ENCODE measurements at places on chromosomes 6 and 20. TPM values are rescaled to one million over a fixed set of nuclear protein-coding genes. Genes with fewer than 3 reads are reported as not detected.

GRCh38 chr6:119633461-119633860 lies 283.9 kb upstream of the MAN1A1 start:
- no peak for DNase-seq

GRCh38 chr6:16965689-16966088 lies 136.2 kb upstream of the STMND1 start:
- no peak for DNase-seq

GRCh38 chr20:48321271-48321670 lies 506.5 kb downstream of the PREX1 start:
- no peak for DNase-seq

DNA sequence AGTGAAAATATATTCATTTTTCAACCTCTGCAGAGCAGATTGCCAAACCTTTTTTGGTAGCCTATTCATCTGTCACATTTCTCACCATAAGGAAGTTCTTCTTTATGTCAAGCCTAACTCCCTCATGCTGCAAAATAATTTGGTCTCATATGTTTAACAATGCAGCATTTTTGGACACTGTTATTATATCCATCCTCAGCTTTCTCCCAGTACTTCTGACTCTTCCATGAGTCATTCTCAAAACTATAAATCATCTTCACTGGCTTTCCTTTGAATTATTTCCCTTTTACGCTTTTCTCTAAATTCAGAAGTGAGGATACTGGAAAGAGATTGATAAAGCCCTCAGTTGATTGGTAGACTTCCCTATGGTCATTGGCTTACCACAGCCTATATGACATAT lies 192.2 kb downstream of the TPBG start:
- DNase-seq = no peak

DNA sequence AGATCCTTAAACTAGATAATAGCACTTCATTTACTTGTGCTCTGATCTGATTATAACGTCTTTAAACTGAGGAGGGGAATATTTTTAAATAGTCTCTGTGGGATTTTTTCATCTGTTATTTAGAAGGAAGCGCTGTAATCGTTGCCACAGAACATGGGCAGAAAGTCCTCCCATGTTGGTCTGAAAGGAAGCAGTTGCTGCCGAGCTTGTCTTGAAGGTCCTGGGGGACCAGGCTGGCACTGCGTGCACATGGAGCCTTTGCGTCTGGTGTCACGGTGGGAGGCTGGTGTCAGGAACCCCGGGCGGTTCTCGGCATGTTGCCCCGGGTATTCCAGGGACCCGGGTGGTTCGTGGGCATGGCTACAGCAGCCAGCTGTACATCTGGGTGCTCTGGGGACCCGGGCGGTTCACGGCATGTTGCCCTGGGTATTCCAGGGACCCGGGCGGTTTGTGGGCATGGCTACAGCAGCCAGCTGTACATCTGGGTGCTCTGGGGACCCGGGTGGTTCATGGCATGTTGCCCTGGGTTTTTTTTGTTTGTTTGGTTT lies 11.5 kb downstream of the TPD52L2 start:
- DNase-seq = no peak

Gene POM121L2
- polyA plus RNA-seq = not detected

Gene GJA10
- polyA plus RNA-seq = not detected

Gene THEMIS
- polyA plus RNA-seq = 0.08 TPM
